ENCODE measurements at places on chromosomes 13 and 19. TPM values are rescaled to one million over a fixed set of nuclear protein-coding genes. Genes with fewer than 3 reads are reported as not detected.

GRCh38 chr19:5870986-5871394 lies 650 bp upstream of the FUT5 start:
- H3K27me3 ChIP-seq = no peaks in the 10 kb centered on the region
- no peak overlapping the region for H3K27ac ChIP-seq
- no peaks in the 10 kb centered on the region for H3K36me3 ChIP-seq
- H3K4me1 ChIP-seq = peaks cover 3% of the 10 kb centered on the region
- H3K4me3 ChIP-seq = no peak overlapping the region
- DNase-seq = no peak

GRCh38 chr13:27170516-27171243 lies 931 bp downstream of the USP12 start:
- peaks cover 36% of the 10 kb centered on the region for H3K4me1 ChIP-seq
- no peaks in the 10 kb centered on the region for H3K27me3 ChIP-seq
- no peaks in the 10 kb centered on the region for H3K36me3 ChIP-seq
- peak overlapping the region; percentile 98 for H3K27ac ChIP-seq

DNA sequence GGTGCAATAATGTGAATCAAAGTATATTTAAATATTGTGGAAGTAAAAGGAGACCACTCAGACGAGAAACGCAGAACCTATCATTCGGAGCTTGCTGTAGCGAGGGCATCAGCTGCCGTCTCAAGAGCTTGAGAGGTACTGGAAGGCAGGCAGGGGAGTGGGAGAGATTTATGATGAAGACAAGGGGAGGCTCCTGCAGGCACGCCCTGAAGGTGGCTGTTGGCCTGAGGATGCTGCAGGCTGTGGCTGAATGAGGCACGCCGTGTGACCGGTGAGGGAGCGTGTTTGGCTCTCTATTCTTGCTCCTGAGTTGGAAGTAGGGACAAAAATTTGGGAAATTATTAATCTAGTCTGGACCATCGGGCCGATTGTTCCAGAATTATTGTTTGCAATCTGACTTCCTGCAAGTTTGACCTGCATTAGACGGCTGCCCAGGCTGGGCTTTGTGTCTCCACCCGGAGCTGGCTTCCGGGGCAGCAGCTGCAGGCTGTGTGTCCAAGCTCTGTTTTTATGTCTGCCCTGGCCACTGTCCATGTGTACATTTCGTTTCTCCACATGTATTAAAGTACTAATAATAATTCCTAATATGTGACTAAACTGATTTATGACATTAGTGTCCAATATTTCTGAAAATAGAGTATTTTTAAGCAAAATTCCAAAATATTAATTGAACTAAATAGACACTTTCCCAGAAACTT lies 91.1 kb upstream of the ANKRD10 start:
- no peak for DNase-seq
- H3K4me3 ChIP-seq = no peak overlapping the region
- H3K4me1 ChIP-seq = no peaks in the 10 kb centered on the region
- no peak overlapping the region for H3K27ac ChIP-seq
- H3K36me3 ChIP-seq = no peaks in the 10 kb centered on the region

- DNase-seq = no peak
- peaks cover 20% of the 10 kb centered on the region for H3K36me3 ChIP-seq
- H3K27ac ChIP-seq = no peak overlapping the region
- H3K4me1 ChIP-seq = no peaks in the 10 kb centered on the region
Observed at GRCh38 chr19:15238639-15239155, 6.4 kb upstream of the EPHX3 start.

- no peaks in the 10 kb centered on the region for H3K36me3 ChIP-seq
- H3K27me3 ChIP-seq = peaks cover 2% of the 10 kb centered on the region
- H3K4me3 ChIP-seq = no peak overlapping the region
- no peak overlapping the region for H3K27ac ChIP-seq
- no peak for DNase-seq
Observed at GRCh38 chr13:105196052-105196451, 1339.4 kb downstream of the EFNB2 start.

GRCh38 chr13:36086117-36086516 lies 45.1 kb downstream of the DCLK1 start:
- H3K27me3 ChIP-seq = no peaks in the 10 kb centered on the region
- H3K4me3 ChIP-seq = no peak overlapping the region
- no peaks in the 10 kb centered on the region for H3K4me1 ChIP-seq
- DNase-seq = no peak
- no peak overlapping the region for H3K27ac ChIP-seq

DNA sequence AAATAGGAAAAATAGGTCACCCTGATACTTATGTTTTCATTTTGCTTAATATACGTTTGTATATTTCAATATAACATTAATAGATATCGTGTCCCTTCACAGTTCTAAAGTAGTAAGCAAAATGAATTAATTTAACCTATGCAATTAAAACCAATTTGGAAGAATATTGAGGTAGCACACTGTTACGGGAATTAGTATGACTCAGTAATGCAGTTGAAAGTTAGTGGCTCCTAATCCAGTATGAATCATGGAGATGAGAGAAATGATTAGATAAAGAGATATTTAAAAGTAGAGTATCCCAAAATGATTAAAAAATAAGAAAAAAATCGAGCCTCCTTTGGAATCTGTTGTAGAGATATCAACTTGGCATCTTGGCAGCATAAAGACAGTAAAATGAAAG lies 177.0 kb upstream of the SLITRK6 start:
- H3K27ac ChIP-seq = no peak overlapping the region
- H3K4me3 ChIP-seq = no peak overlapping the region
- no peaks in the 10 kb centered on the region for H3K27me3 ChIP-seq
- no peaks in the 10 kb centered on the region for H3K36me3 ChIP-seq
- DNase-seq = no peak
- H3K4me1 ChIP-seq = no peaks in the 10 kb centered on the region

GRCh38 chr13:21668732-21669275 lies 2.1 kb upstream of the FGF9 start:
- H3K36me3 ChIP-seq = no peaks in the 10 kb centered on the region
- H3K4me1 ChIP-seq = peaks cover 32% of the 10 kb centered on the region
- peaks cover 52% of the 10 kb centered on the region for H3K27me3 ChIP-seq

DNA sequence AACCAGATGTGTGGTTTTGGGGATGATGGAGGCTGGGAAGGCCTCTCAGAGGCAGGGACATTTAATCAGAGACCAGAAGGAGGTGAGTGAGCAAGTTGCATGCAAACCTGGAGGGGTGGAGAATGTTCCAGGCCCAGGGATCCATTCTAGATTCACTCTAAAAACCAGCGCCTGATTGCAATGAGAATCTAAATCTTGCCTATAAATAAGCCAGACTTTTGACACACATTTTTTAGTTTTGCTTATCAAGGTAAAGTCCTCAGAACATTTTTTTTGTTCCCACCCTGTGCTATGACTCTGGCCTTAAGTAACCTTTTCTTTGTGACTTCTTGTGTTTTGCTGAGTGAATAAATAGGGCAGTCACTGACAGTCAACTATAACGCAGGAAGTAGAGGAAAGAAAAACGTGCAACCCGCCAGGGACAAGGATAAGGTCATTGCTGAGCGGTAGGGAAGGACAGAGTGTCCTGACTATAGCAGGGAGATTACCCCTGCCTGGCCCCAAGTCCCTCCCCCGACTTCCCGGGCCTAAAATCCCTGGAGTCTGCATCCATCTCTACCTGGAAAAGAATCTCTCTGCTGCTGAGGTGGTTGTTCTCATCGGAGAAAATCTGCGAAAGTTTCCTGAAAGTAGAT lies 14.4 kb downstream of the RGL3 start:
- no peak for DNase-seq
- peaks cover 2% of the 10 kb centered on the region for H3K4me1 ChIP-seq
- peaks cover 17% of the 10 kb centered on the region for H3K27me3 ChIP-seq
- no peak overlapping the region for H3K27ac ChIP-seq

DNA sequence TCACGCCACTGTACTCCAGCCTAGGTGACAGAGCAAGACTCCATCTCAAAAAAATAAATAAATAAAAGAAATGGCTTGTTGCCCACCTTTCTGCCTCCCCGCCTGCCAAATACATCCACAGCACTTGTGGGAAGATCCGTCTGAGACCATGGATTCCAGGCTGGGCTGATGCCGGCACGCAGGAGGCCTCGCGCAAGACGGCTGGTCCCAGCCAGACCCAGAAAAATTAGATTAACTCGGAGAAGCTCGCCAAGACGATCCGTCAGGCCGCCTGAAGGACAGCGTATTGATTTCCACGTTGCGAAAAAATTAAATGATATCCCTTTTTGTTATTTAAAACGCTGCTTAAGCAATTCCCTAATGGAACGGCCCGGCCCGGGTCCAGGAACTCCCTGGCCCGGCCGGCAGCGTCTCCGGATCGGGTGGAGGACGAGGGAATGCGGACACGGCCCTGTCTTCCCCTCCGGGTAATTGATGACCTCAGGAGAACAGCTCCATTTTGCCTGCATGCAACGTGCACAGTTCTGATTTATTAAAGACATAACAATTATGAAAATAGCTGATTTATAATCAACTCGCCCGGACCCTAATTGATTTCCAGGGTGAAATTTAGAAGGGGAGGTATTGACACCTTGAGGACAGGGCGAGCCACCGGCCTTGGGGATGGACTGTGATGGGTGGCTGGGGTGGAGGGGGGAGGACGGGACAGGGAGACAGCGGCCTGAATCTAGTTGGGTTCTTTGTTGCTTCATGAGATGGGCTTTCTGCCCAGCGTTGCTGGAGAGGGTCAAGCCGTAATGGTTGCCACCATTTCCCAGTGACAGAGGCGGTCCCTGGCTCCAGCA lies 52.1 kb downstream of the ZNRF4 start:
- H3K4me3 ChIP-seq = no peak overlapping the region
- H3K36me3 ChIP-seq = peaks cover 2% of the 10 kb centered on the region
- no peaks in the 10 kb centered on the region for H3K27me3 ChIP-seq
- no peak for DNase-seq
- no peak overlapping the region for H3K27ac ChIP-seq

DNA sequence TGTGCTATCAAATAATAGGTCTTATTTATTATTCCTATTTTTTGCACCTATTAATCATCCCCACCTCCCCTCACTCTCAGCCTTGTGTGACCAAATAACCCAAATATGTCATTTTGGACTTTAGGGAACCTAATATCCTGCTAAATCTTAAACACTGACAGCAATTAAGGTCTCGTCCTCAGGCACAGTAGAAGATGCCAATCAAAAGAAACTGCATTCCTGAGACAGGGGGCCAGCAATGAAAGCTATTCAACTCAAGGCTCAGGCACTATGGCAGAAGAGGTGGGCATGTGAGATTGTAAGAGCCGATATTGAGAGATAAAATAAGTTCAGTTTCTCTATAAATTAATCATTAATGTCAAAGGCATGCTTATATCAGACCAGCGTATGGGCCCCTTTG lies 1437.7 kb upstream of the PCDH9 start:
- DNase-seq = no peak
- no peaks in the 10 kb centered on the region for H3K36me3 ChIP-seq
- H3K4me3 ChIP-seq = no peak overlapping the region

SIGLEC5 gene
- not detected for total RNA-seq

TBXA2R gene
- 1.7 TPM for total RNA-seq

SIGLEC8 gene
- total RNA-seq = not detected

IRS2 gene
- 5.5 TPM for total RNA-seq

FCAR gene
- total RNA-seq = 0.19 TPM

PALM3 gene
- not detected for total RNA-seq
